Epithelial cell of proximal tubule (primary cell): ENCODE measurements at places on chromosomes 13 and 19. TPM values are rescaled to one million over a fixed set of nuclear protein-coding genes. Genes with fewer than 3 reads are reported as not detected.

The LYPD5 gene
- 1.2 TPM in 1 of 2 replicates, not detected in the other for total RNA-seq

The ZNF497 gene
- total RNA-seq = 0.06 and 0.14 TPM in 2 replicates

The PRODH2 gene
- not detected in 2 replicates for total RNA-seq

The HS6ST3 gene
- 0.07 and 0.29 TPM in 2 replicates for total RNA-seq

The RGS9BP gene
- total RNA-seq = 0.12 TPM in 1 of 2 replicates, not detected in the other
